Brain pericyte (primary cell): ENCODE measurements at places on chromosomes 2 and 18.

DNA sequence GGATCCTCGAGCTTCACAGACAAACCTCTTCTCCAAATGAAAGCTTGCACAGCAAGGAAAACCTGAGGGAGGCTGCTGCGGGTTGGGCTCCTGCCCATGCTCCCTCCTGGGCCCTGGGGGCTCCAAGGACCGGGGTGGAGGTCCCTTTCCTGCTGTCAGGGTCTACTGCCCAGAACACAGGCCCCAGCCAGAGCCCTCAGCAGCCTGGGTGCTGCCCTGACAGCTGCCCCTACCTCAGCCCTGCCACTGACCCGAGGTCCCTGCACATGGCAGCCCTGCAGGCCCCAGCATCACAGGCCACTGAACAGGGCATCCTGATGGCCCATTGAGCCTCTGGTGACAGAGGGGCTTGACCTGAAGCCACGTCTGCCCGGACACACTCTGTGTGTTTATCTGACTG, 41.0 kb downstream of the CROCC2 start:
- no peak for DNase-seq

DNA sequence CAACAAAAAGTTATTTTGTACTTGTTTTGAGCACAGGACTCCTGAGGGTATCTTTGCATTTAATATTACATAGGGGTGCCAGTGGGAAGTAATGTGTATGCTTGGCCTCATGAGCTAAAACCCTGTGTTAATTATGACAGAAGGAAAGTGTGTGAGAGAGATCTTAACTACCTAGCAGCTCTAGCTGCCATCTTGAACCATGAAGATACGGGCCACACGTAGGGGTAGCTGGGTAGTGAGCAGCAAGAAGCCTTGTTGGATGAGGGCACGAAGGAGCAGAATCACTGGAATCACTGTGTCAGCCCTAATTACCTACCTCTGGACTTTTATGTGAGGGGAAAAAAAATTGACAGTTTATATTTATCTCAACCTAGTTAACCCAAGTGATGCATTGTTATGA, 15.4 kb upstream of the CASP10 start:
- DNase-seq, result no peak

GRCh38 chr2:147882631-147883030, 37.8 kb downstream of the ACVR2A start:
- no peak for DNase-seq

DNA sequence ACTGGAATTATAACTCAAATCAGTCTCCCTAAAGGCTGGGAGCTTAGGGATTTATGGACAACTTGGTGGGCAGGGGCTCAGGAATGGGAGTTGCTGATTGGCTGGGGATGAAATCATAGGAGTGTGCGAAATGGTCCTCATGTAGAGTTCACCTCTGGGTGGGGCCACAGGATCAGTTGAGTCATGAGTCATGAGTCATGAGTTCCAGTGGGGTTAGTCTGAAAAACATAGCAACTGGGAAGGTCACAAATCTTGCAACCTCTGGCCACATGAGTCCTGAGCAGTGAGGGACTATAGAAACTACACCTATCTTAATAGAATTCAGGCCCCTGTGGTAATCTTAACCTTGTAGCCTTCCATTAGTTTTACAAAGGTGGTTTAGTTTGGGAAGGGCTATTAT, 383.3 kb downstream of the RBM43 start:
- no peak for DNase-seq

DNA sequence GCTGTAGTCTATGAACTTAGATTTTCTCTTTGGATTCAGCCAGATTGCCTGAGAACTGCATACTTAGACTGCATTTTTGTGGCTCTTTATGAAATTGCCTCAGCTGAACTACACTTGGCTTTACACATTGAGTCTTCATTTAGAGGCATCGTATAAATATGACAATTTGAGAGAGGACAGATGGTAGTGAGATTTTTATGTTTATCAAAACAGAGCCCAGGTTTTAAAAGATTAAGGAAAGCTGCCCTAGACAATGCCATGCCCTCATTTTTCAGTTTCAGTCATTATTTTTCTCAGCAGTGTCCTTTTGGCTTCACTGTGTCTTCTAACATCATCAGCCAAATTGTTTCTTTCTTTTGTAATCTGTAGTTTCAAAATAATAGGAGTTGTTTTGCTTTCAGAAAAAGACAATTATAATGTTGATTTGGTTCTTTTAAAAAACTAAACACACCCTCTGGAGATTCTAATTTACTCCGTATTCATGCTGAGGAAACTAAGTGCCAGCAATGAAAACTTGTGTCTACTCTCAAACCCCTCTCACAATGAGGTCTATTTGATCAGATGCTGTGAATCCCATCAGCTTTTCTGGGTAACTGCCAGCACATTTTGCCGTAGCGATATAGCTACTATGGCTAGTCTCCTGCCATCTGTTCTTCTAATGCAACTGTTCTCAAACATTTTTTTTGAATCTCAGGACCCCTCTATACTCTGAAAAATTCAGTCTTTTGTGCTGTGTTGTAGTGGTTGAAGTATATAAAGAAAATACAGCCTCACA, 46.2 kb downstream of the TWSG1 start:
- DNase-seq, result no peak

DNA sequence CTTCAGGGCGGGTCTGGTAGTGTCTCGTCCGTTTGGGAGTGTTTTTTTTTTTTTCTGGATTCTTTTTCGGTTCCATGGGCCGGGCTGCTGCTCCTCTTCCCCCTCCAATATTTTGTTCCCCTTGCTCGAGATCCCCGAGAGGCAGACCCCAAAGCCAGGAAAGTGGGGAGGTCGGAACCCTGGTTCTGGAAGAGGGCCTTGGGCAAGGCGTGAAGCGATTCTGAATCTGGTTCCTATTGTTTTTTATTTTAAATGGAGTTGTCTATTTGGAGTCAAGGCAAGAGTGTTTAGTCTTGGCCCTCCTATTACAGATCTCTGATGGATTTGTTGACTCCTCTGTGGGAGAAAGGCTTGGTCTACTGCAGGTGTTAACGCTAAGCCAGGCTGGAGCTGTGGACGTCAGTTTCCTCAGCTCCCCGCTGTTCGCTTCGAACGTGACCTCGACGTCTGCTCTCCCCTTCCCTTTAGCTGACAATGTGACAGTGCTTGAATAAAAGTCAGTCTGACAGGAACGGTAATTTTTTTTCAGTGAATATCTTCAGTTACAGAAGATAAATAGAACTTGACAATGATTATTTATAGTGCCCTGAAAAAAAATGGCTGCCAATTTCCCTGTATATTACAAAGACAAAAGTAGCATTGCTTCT, 683 bp upstream of the DNAJC27 start:
- DNase-seq, result peak; percentile 30

GRCh38 chr18:32905651-32906050, 132.8 kb upstream of the KLHL14 start:
- no peak for DNase-seq

DNA sequence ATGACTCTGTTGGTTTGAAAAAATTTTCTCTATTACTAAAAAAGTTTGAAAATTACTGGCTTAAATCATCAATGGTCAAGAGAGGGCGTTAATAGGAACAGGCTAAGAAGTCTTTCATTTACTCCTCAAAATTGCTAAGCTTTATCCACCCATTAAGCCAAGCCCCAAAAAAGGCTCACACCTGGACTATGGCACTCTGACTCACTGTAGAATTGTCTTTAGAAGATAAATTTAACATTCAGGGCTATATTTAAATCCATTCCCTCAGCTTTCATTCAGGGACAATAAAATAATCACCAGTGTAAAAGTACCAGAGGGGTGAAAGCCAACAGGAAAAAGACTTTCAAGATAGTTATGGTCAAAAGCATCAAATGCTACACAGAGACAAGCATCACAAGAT, 80.0 kb downstream of the SESTD1 start:
- DNase-seq, result no peak

DNA sequence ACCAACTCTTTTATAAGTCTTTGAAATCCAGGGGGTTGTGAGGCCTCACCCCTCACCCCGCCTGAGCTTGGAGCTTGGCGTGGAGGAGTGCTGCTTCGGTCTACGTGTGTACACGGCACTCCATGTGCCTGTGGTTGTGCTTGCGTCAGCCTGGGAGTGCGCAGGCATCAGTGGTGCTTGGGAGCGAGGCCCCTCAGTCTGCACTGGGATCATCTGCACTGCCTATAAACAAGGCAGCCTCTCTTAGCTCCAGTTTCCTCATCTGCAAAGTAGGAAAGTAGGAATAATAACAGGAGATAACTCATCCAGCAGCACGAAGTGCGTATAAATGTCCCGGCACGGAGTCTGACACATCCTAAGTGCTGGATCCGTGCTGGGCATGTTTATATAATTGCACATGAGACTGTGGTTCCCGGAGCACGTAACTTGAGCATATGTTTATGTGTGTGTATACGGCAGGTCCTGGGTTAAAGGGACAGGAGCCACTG, 1.2 kb downstream of the GYPC start:
- DNase-seq, result peak; percentile 89
